ENCODE measurements at places on chromosomes 6 and 20. TPM values are rescaled to one million over a fixed set of nuclear protein-coding genes. Genes with fewer than 3 reads are reported as not detected.

The MROH8 gene
- 1.6 TPM for total RNA-seq

The F13A1 gene
- 41.6 TPM for total RNA-seq

The HLA-DMA gene
- total RNA-seq = 43.8 TPM

The WFDC10B gene
- total RNA-seq = not detected

The HMGCLL1 gene
- total RNA-seq = 0.31 TPM

The MMP24 gene
- total RNA-seq = 3.4 TPM

The SLC17A1 gene
- not detected for total RNA-seq

DNA sequence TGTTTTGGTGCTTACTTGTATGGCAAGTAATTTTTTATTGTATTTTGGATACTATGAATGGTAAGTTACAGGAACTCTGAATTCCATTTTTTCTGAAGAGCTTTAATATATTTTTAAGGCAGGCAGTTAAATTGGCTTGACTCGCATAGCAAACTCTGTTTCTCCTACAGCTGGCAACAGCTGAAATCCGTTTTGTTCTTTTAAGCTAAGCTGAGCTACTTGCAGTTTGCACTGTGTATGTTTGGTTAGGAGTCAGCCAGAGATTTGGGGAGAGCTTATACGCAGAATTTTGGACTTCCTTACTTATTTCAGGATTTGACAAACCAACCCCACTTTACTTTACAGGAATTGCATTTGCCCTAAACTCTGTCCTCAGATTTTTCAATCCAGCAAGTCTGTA is 179.1 kb downstream of the COL19A1 start:
- ATAC-seq = no peak

DNA sequence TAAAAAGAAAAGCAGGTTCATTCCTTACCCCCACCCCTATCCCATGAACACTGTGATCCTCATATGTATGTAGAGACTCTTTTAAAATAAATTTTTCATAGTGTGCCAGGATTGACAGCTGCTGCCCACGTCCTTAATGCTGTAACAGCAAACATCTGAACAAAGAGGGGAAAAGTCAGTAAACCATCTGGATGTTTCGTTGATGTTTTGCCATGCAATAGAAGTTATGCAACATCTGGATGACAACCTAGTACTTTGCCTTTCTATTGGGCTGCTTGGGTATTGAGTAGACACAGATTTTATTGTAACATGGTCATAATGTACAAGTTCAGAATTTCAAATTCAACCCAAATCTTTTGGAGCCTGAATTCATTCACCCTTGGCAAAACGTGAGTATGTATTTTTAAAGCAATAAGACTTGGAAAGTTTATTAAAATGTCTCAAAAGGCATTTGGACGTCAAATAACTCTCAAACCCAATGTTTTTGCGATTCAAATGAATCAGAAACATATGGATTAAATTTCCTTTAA is 500.3 kb downstream of the DHX35 start:
- no peak for ATAC-seq

- peak; percentile 87 for ATAC-seq
Observed at GRCh38 chr6:110415086-110415916, at the start of gene DDO. DDO (minus strand) TSS chr6:110415575; CDS start chr6:110413462, 2,113 bp downstream.

DNA sequence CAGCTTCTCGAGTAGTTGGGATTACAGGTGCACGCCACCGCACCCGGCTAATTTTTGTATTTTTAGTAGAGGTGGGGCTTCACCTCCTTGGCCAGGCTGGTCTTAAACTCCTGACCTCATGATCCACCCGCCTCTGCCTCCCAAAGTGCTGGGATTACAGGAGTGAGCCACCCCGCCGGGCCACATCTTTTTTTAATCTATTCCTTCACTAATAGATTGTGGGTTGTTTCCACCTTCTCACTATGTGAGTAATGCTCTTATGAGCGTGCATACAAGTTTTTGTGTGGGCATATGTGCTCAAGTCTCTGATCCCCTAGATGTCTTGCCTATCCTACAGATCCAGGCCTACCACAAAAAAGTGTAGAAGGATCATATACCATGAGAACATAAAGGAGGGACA is 30.7 kb downstream of the CARMIL1 start:
- ATAC-seq = no peak

DNA sequence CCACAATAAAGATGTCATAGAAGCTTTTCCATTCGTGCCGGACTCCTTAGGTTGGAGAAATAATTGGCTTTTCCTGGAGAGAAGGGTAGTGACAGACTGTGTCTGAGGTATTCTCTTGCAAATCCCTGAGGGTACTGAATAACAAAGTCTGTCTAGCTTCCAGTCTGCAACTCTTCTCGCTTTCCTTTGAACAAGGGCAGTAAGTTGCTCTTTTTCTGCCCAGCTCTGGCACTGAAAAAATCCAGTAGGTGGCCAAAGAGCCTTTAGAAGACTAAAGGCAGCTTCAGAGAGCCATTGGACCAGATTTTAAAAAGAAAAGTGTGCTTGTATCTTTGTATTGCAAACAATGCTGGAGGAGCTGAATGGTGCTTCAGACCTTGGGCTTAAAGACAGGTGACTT is 20.7 kb upstream of the RREB1 start:
- ATAC-seq = no peak
